ENCODE measurements at places on chromosomes 6 and 20. TPM values are rescaled to one million over a fixed set of nuclear protein-coding genes. Genes with fewer than 3 reads are reported as not detected.

- peak; percentile 51 for DNase-seq
Observed at GRCh38 chr6:128570680-128571063, 50.3 kb upstream of the PTPRK start.

- DNase-seq = no peak
Observed at GRCh38 chr6:8137529-8137939, 35.2 kb upstream of the EEF1E1 start.

- DNase-seq = peak; percentile 73
Observed at GRCh38 chr6:41723530-41724227, 11.7 kb downstream of the TFEB start.

GRCh38 chr20:11769825-11770224 lies 147.9 kb upstream of the BTBD3 start:
- peak; percentile 76 for DNase-seq

Gene BTN1A1
- not detected for total RNA-seq

DNA sequence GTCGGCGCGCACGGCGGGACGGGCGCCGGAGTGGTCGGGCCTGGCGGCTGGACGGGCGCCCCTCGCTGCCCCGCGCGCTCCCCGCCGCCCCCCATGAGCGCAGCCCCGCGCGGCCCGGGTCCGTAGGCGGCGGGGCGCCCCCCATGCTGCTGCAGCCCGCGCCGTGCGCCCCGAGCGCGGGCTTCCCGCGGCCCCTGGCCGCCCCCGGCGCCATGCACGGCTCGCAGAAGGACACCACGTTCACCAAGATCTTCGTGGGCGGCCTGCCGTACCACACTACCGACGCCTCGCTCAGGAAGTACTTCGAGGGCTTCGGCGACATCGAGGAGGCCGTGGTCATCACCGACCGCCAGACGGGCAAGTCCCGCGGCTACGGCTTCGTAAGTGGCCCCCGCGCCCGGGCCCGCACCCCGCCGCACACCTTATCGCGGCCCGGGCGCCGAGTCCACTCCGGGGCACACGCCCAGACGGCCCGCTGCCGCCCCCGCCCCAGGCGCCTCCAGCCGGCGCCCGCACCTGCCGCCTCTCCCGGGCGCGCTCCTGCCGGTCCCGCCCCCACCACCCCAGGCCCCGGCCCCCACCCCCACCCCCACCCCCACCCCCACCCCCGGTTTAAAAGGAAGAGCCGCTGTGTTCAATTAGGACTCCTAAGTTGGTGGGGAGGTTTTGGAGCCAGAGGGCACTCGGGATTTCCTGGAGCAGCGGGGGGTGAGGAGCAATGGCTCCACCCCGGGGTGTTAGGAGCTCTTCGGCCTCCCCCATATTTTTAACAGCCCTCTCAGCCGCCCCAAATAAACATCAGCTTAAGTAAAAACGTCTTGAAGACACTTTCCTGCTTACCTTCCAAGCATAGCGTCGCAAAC lies 474 bp downstream of the RBM38 start:
- no peak for DNase-seq

Gene DACT2
- total RNA-seq = 0.48 TPM

DNA sequence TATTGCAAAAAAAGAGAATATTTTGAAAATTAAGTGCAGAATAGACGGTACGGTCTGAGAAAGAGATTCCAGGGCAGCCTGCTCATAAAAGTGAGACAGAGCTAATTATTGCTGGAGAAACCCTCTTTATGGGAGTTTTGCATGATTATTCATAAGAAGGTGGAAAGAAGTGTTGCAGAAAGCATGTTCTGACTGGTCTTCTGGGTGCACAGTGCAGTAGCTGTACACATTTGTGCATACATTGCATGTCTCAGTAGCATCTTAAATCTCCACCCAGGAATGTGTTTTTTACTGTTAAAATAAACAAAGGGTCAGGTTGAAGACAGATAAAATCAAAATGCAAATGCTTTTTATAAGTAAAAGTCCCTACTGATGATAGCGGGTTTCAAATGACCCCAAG lies 1813.6 kb upstream of the DEFB115 start:
- no peak for DNase-seq

Gene SPATA25
- total RNA-seq = 0.44 TPM

All from foreskin keratinocyte (primary cell).